ENCODE measurements at places on chromosomes 2 and 18.

GRCh38 chr18:33239298-33239697, 201.2 kb downstream of the CCDC178 start:
- DNase-seq, result no peak

DNA sequence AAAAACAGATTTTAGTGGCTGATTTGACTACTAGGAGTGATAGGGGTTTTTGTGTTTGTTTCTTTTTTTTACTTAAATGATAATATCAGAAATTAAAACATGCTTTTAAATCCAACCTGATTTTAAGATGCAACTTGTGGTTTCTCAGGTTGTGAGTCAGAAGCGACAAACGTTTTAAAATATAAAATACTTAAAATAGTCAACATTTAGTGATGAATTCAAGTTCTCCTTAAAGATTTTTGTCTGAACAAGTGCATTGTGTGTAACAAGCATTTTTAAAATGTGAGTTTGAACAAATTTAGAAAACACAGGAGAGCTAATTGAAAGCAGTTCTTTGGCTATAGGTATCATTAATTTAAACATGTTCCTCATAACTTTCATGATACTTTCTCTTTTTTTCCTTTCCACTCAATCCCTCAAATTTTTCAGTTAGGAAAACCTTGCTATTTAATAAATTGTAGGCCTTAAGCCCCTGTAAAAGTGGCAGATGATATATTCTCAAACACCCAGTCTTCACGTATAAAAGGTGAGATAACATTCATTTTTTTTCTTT, 3.6 kb downstream of the TBR1 start:
- no peak for DNase-seq

DNA sequence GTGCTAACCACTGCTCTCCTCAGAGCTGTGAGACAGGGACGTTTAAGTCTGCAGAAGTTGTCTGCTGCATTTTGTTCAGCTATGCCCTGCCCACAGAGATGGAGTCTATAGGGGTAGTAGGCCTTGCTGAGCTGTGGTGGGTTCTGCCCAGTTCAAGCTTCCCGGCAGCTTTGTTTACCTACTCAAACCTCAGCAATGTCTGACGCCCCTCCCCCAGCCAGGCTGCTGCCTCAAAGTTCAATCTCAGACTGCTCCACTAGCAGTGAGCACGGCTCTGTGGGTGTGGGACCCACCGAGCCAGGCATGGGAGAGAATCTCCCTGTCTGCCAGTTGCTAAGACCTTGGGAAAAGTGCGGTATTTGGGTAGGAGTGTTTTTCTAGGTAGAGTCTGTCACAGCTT, 387.8 kb upstream of the SLC39A10 start:
- DNase-seq, result no peak

DNA sequence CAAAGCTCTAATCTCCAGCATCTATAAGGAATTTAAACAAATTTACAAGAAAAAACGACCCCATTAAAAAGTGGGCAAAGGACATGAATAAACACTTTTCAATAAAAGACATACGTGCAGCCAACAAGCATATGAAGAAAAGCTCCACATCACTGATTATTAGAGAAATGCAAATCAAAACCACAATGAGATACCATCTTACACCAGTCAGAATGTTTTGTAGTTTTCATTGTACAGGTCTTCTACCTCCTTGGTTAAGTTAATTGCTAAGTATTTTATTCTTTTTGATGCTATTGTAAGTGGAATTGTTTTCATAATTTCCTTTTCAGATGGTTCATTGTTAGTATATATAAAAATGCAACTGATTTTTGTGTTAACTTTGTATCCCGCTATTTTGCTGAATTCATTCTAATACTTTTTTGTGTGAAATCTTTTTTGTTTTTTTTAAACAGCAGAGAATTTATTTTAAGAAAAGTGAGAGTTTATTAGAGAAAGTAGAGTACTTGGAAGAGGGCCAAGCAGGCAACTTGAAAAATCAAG, 40.7 kb downstream of the SLC39A10 start:
- DNase-seq, result no peak

DNA sequence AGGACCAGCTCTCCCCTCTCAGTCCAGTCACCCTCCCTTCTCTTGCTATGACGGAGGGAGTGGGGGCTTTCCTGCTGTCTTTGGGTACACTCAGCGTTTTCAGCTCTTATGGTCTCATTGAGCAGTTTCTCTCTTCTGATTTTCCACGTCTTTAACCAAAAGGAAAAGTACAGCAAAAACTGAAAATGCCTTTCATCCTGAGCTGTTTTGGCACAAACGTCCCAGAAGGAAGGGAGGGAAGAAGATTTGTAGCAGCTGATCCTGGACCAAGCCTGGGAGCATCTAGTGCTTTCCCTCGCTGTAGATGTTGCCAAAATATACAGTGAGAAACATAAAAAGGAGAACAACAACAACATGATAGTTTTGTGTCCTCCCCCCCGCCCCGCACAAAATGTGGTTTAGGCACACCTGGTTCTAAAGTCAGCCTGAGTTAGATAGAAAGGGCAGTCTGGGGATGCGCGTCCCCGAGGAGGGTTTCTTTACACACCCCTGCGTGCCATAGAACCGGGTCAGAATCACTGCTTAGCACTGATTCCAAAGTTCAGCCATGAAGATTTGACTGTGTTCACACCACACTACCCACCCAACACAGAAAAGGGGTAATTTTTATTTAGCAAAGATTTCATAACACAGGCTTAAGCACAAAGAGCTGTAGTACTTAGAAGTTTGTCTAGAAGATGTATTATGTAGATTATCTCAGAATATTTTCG, 53.4 kb downstream of the SLC40A1 start:
- no peak for DNase-seq

DNA sequence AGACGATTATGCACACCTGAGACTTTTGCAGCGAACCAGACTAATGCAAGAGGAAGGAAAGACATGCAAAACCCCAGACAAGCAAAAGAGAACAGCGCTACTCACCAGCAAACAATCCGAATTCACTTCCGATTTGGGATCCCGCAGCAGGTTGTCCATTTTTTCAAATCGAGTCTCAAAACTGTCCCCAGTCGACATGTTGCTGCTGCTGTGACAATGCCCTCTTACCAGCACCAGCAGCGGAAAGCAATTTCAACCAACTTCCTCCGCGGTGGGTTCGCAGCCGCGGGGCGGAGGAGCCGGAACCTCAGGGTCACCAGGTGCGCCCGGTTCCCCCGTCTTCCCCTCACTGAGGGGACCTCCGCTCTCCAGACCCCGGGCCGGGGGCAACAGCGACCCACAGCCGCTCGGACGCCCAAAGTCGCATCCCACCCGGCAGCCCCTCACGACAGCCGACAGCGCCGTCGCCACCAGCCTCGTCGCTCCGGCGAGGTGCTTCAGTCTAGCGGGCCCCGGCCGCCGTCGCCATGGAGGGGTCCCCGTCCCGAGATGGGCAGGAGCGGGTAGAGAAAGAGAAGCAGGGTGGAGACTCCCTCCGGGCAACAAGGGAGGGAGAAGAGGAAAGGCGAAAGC, 784 bp downstream of the ROCK1 start:
- DNase-seq, result peak; percentile 30

DNA sequence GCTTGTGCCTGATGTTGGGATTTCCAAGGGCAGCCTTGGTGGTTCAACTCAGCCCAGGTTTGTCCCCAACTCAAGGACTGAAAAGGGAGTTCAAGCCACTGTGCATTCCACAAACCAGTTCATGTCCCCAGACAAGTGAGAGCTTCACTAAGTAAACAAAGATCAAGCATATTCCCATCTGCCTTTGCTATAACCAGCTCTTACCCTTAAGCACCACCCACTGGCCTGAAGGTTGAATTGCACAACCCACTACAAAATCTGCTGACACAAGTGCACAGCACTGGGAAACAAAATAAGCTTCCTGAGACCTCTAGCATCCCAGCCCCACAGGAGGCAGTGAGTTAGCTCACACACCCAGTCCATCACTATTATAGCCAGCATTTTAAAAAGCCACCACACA, 516.7 kb downstream of the NR4A2 start:
- no peak for DNase-seq

GRCh38 chr18:50473881-50474280, 86.0 kb upstream of the MAPK4 start:
- no peak for DNase-seq

GRCh38 chr18:2948038-2948437, 64.9 kb downstream of the LPIN2 start:
- DNase-seq, result no peak

GRCh38 chr2:39435741-39436591, 1.1 kb downstream of the MAP4K3 start:
- DNase-seq, result no peak

DNA sequence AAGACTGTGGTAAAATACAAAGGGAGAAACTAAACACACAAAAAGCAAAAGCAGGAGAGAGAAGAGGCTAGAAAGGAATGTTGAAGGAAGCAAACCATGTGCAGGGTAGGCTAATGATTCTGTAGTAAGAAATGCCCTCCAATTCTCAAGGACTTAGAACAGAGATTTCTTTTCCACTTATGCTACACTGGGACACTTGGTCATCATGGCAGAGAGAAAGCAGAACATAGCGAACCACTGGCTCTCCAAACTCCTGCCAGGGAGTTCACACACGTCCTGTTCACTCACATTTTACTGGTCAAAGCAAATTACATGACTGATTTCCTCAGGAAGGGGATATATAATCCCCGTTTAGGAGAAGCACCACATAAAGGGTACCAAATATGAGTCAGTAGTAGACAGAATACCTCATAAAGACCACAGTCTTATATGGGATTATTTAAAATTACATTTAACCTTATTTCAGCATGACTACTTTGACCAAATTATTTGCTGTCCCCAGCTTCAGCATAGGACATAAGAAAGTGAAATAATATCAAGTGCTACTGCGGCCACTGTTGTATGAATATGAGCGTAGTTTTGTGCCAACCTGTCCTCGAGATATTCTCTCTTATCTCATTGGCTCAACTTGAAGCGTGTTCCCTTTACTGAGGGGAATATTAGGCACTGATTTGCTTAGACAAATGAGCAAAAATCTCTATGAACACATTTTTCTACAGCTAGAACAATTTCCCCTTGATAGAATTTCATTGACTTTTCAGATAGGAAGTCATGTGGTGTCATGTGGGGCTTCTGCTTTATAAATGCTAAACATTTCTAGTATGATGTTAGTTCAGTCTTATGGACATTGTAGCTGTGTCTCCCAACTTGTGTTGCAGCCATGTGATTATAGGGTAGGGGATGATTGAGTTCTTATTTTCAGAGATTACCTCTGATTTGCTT, 81.7 kb downstream of the FAM161A start:
- DNase-seq, result no peak

DNA sequence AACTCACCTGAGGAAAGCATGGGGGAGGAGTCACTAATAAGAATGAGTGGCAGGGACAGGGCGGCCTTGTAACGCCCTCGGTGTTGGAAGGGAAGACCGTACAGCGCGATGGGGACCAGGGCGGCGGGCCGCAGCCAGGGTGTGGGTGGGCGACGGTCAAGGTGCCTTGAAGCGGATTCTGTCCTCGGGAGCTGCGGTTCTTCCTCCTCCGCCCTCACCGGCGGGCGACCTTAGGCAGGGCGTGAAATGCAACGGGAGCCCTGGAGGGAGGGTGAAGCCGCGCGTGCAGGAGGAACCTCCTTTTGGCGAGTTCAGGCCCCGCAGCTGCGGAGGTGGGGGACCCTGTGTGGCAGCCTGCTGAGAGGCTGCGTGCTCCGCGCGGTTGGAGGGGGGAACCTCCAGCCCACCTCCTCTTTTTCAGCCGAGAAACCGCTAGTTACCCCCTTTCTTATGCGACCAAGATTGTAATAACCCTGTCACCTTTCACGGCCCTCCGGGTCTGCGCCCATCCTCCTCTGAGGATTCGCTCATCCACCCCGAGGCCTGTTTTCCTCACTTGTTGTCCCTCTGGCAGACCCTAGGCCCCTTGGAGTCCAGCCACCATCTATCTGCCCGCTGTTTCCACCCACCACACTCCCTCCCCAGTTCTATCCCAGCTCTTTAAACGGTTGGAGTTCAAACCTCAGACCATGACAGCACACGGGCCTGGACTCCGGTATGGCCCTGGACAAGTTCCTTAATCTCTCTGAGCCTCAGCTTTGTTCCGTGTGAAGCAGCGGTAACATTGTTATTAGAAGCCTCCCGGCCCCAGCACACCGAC, 823 bp upstream of the RNU2-63P start:
- no peak for DNase-seq

GRCh38 chr2:24304631-24305030, 55.7 kb downstream of the ITSN2 start:
- DNase-seq, result no peak

DNA sequence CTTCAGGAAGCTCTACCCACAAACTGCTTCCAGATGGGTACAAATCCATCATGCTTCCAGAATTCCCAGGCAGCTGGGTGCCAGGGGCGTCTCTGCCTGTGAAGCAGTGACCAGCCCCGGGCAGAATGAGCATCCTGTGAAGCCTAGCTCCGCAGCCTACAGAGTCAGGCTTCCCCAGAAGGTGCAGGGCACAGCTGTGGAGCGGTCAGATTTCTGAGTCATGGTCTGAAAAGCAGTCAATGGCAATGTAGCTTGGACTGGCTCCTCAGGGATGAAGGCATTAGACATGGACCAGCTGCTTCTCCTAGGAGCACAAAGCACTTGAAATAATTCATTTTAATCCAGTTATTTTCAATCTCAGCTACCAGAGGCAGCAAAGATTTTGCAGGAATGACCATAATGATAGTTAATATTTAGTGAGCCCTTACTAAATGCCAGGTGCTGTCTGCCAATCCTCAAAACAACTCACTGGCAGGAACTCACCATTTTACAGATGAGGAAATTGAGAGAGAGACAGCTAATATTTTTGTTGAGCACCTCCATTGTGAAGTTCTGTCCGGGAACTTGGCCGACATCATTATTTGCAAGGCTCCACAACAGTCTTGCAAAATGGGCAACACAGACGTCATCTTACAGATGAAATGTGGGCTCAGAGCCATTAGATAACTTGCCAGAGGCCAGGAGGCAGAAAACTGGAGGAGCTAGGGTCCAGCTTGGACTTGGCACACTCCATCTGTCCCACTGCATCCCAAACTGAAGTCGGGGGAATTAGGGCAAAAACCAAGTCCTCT, 31.7 kb downstream of the ACMSD start:
- no peak for DNase-seq

GRCh38 chr2:120820263-120820952, 84.7 kb downstream of the GLI2 start:
- no peak for DNase-seq

- DNase-seq, result no peak
These were observed 60.8 kb downstream of the SETBP1 start for GRCh38 chr18:44741511-44741910.

DNA sequence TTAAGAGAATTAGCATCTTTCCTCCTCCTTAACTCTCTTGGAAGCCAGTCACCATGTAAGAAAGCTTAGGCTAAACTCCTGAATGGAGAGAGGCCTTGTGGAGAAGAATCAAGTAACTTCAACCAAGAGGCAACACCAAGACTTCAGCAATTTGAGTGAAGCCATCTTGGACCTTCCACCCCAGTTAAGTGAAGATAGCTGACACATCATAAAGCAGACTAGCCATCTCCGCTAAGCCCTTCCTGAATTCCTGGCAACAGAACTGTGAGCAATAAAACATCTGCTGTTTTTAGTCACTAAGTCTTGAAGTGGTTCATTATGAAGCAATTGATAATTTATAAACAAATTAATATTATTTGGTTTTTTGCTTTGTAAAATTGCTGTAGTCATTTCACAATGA, 1.5 kb upstream of the ZNF397 start:
- DNase-seq, result no peak

Measured in activated CD4-positive, alpha-beta T cell treated with anti-CD3 and anti-CD28 coated beads, Interleukin-2, amount 50 U/mL, for 24 hours (primary cell).